ENCODE measurements at places on chromosomes 6 and 20. TPM values are rescaled to one million over a fixed set of nuclear protein-coding genes. Genes with fewer than 3 reads are reported as not detected.

Gene TP53TG5
- total RNA-seq = not detected

Gene SLC35D3
- total RNA-seq = not detected

Gene LBP
- total RNA-seq = 18.8 TPM

Gene OR2B6
- total RNA-seq = not detected

Gene CRIP3
- not detected for total RNA-seq

Gene CCDC170
- not detected for total RNA-seq

GRCh38 chr6:148947621-148948444 is 201.0 kb downstream of the UST start:
- no peaks in the 10 kb centered on the region for H3K27me3 ChIP-seq
- no peaks in the 10 kb centered on the region for H3K4me1 ChIP-seq
- no peak overlapping the region for H3K4me3 ChIP-seq
- H3K36me3 ChIP-seq = no peaks in the 10 kb centered on the region

- H3K36me3 ChIP-seq = no peaks in the 10 kb centered on the region
- no peaks in the 10 kb centered on the region for H3K27me3 ChIP-seq
- H3K27ac ChIP-seq = no peak overlapping the region
These were observed 22.1 kb upstream of the ADGRF1 start for GRCh38 chr6:47064274-47064673.

DNA sequence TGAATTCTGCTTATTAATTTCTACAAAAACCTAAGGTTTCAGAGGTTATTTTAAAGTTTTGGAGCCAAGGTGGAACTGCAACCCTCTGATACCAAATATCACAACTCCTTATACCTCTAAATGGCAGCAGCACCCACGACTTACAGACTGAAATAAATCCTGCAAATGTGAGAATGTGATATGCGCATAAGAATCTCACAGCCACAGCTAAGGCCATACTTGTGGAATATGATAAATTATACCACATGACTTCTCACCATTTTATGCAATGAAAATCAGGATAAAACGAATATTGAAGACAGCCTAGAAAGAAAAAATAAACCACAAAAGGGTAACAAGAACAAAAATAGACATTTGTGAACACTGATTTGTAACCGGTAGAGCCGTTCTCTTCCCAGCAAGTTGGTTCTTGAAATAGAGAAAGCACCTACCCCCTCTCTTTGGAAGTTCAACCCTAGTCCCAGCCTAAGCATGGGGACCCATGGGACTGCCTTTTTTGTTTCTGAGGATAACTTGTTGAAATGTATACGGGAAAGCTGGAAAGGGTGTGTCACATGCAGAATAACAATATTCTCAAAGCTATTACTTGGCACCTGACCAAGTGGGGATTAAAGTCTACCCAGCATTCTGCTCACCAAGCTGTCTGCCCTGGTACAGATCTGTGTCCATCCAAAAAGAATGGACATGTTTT is 47.1 kb upstream of the MCM9 start:
- no peak overlapping the region for H3K27ac ChIP-seq
- H3K4me1 ChIP-seq = no peaks in the 10 kb centered on the region
- no peaks in the 10 kb centered on the region for H3K36me3 ChIP-seq
- no peak for DNase-seq
- H3K4me3 ChIP-seq = no peak overlapping the region

- H3K36me3 ChIP-seq = peaks cover 38% of the 10 kb centered on the region
- no peak overlapping the region for H3K4me3 ChIP-seq
- peak overlapping the region; percentile 75 for H3K27ac ChIP-seq
- no peaks in the 10 kb centered on the region for H3K27me3 ChIP-seq
- no peak for DNase-seq
These were observed 8.3 kb downstream of the MYL9 start for GRCh38 chr20:36549628-36549941.

DNA sequence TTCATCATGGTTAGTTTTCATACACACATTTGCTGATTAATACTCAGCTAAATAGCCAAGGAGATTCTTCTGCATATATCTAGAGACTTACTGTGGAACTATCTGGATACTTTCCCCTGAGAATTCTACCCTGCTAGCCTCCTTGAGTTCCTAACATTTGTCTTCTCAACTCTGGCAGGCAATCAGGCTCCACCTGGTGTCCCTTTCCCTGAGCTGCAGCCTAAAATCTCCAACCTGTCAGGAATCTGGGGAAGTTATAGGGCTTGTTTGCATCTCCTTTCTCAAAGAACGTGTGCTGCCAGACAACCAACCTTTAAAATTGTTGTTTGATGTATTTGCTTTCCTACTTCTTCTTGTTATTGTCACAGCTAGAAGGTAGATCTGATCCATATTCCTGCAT is 73.4 kb downstream of the FUT9 start:
- no peak overlapping the region for H3K27ac ChIP-seq
- no peak overlapping the region for H3K4me3 ChIP-seq
- no peaks in the 10 kb centered on the region for H3K36me3 ChIP-seq

DNA sequence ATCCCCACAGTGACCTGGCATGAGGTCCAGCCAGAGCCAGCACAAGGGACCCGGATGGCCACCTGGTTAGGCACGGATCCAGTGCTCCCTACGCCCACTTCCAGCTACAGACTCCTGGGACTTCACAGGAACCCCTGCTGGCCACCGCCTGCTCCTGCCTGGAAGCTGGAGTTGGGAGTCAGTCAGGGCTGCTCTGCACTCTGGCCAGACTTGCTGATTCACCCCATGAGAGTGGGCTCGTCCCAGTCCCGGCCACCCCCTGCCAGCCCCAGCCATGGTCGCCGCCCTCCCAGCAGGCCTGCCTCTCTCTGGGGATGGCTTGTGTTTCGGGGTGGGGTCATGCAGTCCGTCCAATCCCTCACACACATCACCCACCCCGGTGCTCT is 125.8 kb downstream of the DLL1 start:
- H3K4me3 ChIP-seq = no peak overlapping the region
- H3K4me1 ChIP-seq = no peaks in the 10 kb centered on the region
- H3K36me3 ChIP-seq = no peaks in the 10 kb centered on the region
- no peak overlapping the region for H3K27ac ChIP-seq
- H3K27me3 ChIP-seq = no peaks in the 10 kb centered on the region

GRCh38 chr6:126188279-126188909 is 151.5 kb upstream of the CENPW start:
- H3K36me3 ChIP-seq = no peaks in the 10 kb centered on the region
- no peak overlapping the region for H3K4me3 ChIP-seq
- H3K27ac ChIP-seq = no peak overlapping the region
- no peak for DNase-seq
- H3K4me1 ChIP-seq = peaks cover 3% of the 10 kb centered on the region
- H3K27me3 ChIP-seq = no peaks in the 10 kb centered on the region

GRCh38 chr6:130965656-130966055 is 97.4 kb downstream of the EPB41L2 start:
- H3K27me3 ChIP-seq = no peaks in the 10 kb centered on the region
- H3K36me3 ChIP-seq = no peaks in the 10 kb centered on the region
- no peak for DNase-seq
- no peaks in the 10 kb centered on the region for H3K4me1 ChIP-seq

- H3K4me3 ChIP-seq = no peak overlapping the region
- no peak for DNase-seq
- no peak overlapping the region for H3K27ac ChIP-seq
- no peaks in the 10 kb centered on the region for H3K36me3 ChIP-seq
- no peaks in the 10 kb centered on the region for H3K4me1 ChIP-seq
These were observed 720.9 kb downstream of the GRIK2 start for GRCh38 chr6:102114402-102114801.

- DNase-seq = no peak
- H3K27ac ChIP-seq = no peak overlapping the region
- H3K4me3 ChIP-seq = no peak overlapping the region
- H3K4me1 ChIP-seq = no peaks in the 10 kb centered on the region
- H3K27me3 ChIP-seq = no peaks in the 10 kb centered on the region
These were observed 60.2 kb upstream of the RNF144B start for GRCh38 chr6:18326980-18327379.

DNA sequence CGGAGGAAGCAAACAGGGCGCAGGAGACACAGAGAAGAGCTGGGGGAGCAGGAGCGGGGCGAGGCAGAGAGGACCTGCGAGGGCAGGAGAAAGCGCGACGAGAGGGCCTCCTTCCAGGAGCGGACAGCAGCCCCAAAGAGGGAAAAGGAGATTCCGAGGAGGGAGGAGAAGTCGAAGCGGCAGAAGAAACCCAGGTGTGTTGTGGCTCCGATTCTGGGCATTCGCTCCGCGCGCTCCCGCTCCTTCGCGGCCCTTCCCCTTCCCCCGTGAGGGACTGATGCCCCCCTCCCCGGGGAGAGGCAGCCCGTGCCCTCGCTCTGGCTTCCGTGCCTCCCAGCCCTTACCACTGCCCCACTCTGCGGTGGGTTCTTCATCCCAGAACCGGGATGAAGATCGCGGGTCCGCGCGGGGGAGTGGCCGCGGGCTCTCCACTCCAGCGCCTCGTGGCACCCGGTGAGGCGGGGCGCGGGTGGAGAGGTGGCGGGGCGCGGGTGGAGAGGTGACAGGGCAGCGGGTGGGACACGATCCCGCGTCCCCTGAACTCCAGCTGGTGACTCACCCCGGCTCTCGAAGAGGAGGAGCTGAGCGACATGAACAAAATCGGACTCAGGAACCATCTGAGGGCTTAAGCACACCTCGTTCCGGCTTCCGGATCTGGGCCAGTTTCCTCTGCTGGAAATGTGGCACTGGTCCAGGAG is 22.4 kb downstream of the TMC2 start:
- peak overlapping the region; percentile 40 for H3K4me3 ChIP-seq
- H3K36me3 ChIP-seq = no peaks in the 10 kb centered on the region
- no peak overlapping the region for H3K27ac ChIP-seq
- H3K27me3 ChIP-seq = peaks cover 5% of the 10 kb centered on the region
- H3K4me1 ChIP-seq = no peaks in the 10 kb centered on the region
- no peak for DNase-seq

DNA sequence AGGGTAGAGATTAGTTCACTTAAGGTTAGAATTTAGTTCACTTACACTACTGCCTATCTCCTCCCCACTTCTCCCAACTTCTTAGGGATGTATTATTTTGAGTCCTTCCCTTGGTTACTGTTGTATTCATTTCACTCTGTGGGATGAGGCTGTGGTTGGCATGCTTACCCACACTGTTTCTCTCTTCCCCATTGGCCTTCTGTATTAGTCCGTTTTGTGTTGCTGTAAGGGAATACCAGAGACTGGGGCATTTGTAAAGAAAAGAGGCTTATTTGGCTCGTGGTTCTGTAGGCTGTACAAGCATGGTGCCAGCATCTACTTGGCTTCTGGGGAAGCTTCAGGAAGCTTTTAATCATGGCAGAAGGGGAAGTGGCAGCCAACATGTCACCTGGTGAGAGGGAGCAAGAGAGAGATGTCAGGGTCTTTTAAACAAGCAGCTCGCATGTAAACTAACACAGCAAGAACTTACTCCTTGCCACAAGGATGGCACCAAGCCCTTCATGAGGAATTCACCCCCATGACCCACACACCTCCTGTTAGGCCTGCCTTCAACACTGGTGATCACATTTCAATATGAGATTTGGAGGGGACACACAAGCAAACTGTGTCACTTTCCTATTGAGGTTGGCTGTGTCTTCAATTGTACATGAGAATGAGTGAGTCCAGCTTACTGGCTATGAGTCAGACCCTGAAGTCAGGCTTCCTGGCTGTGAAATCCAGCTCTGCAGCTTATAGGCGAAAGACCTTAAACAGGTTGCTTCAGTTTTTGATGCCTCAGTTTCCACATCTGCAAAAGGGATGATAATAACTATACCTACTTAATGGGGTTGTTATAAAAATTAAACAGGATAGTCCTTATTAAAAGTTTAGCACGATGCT is 53.3 kb downstream of the SYNDIG1 start:
- DNase-seq = no peak
- no peaks in the 10 kb centered on the region for H3K36me3 ChIP-seq
- no peak overlapping the region for H3K4me3 ChIP-seq
